Lung (tissue), 17 donors: ENCODE measurements at places on chromosomes 7 and 10. TPM values are rescaled to one million over a fixed set of nuclear protein-coding genes. Genes with fewer than 3 reads are reported as not detected.
A peak's percentile ranks its signal among the peaks of the same experiment; 100 is the strongest.

The DBF4 gene
- 4.0 TPM for polyA plus RNA-seq

GRCh38 chr10:118305730-118306129 is 36.4 kb downstream of the FAM204A start:
- H3K4me1 ChIP-seq = peaks cover 29% of the 10 kb centered on the region
- no peak for DNase-seq
- H3K4me3 ChIP-seq = no peak overlapping the region
- H3K27ac ChIP-seq = no peak overlapping the region
- no peaks in the 10 kb centered on the region for H3K27me3 ChIP-seq

The FEZF1 gene
- polyA plus RNA-seq = not detected

DNA sequence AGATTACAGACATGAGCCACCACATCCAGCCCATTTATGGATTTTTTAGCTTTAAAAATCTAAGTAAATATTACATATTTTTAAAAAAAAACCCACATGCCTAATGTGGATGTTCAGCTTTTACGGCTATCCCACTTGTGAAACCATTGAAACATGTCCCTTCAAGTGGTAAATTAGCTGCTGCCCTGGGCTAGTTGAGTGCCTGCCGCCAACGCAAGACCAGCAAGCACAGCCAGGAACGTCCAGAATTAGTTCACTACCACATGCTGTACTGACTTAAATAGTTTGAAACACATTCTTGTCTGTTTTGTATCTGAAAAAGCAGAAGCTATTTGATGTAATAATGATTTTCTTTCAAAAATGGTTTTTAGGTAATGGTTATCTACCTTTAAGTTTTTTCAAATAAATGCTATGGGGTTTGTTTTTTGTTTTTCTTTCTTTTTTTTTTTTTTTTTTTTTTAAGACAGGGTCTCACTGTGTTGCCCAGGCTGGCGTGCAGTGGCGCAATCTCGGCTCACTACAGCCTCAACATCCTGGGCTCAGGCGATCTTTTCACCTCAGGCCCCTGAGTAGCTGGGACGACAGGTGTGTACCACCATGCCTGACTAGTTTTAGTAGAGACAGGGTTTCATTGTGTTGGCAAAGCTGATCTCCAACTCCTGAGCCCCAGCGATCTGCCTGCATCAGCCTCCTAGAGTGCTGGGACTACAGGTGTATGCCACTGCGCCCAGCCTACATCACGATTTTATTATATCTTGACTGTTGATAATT is 57.0 kb downstream of the KLRG2 start:
- H3K36me3 ChIP-seq = peaks cover 25% of the 10 kb centered on the region
- DNase-seq = no peak
- H3K27ac ChIP-seq = no peak overlapping the region
- H3K4me1 ChIP-seq = no peaks in the 10 kb centered on the region
- no peaks in the 10 kb centered on the region for H3K27me3 ChIP-seq

GRCh38 chr10:85851325-85851724 is 515.3 kb downstream of the GRID1 start:
- no peak for DNase-seq
- no peak overlapping the region for H3K4me3 ChIP-seq
- no peaks in the 10 kb centered on the region for H3K27me3 ChIP-seq

GRCh38 chr7:156954941-156955340 is 5.4 kb downstream of the NOM1 start:
- H3K4me1 ChIP-seq = peaks cover 14% of the 10 kb centered on the region
- H3K4me3 ChIP-seq = no peak overlapping the region
- DNase-seq = no peak
- H3K27me3 ChIP-seq = no peaks in the 10 kb centered on the region
- no peak overlapping the region for H3K27ac ChIP-seq

DNA sequence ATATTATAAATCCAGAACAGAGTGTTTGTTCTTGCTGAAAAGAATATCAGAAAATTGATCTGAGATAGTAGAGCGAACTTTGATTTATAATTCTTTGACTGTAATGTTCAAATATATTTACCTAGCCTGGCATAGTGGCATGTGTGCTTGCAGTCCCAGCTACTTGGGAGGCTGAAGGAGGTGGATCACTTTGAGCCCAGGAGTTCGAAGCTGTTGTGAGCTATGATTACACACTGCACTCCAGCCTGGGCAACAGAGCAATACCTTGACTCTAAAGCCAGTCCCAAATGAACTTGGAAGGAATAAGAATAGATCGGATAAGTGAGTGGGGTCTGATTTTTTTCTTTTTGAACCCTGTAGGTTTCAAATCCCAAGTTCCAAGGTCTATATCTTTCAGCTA is 23.5 kb downstream of the GNG11 start:
- H3K27me3 ChIP-seq = no peaks in the 10 kb centered on the region
- peak overlapping the region; percentile 81 for H3K27ac ChIP-seq
- no peaks in the 10 kb centered on the region for H3K4me1 ChIP-seq
- H3K4me3 ChIP-seq = no peak overlapping the region
- H3K36me3 ChIP-seq = no peaks in the 10 kb centered on the region

The PPRC1 gene
- polyA plus RNA-seq = 28.0 TPM

DNA sequence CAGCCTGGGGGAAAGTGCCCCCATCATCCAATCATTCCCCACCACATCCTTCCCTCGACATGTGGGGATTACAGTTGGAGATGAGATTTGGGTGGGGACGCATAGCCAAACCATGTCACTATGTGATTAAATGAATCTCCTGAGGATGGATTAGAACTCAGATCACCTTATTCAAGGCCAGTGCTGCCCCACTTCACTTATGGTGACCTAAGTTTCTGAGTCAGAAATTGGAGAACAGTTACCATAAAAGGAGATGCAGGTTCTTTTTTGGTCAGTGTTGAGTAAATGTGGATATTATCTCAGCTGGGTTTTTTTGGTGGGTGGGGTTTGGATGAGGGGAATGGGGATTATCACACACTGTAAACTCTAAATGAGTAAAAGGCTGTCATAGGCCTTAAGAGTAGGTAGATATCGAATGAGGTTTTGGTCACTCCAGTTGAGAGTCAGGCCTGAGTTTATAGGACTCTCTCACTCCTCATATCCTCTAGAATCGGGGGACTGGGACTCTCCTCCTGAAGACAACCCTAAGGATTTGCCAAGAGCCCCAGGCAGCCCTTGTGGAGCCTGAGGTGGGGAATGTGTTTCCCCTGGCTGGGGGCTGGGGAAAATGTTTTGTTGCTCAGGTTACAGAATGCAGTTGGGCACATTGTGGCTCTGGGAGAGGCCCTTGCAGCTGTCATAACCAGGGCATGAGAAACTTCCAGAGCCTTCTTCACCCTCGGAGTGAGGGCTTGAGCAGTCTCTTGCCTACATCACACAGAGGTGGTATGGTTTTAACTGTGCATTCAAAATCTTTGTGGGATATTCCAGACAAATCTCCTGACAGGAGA is 213.0 kb downstream of the BAMBI start:
- no peak for DNase-seq
- H3K36me3 ChIP-seq = no peaks in the 10 kb centered on the region
